ENCODE measurements at places on chromosomes 7 and 10.

GRCh38 chr10:15719049-15719898 lies 448 bp downstream of the ITGA8 start:
- DNase-seq = no peak

DNA sequence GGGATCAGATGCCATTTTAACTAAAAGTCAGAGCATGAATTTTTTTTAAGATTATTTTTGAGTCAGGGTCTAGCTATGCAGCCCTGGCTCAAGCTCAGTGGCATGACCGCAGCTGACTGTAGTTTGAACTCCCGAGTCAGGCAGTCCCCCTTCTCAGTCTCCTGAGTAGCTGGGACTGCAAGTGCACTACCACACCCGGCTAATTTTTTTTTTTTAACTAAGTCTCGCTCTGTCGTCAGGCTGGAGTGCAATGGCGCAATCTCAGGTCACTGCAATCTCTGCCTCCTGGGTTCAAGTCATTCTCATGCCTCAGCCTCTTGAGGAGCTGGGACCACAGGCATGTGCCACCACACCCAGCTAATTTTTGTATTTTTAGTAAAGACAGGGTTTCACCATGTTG lies 7.8 kb downstream of the TAS2R41 start:
- DNase-seq = no peak

GRCh38 chr10:93873420-93874115 lies 20.2 kb upstream of the SLC35G1 start:
- DNase-seq = no peak

- DNase-seq = no peak
Measured at GRCh38 chr10:86203162-86203905, 163.3 kb downstream of the GRID1 start.

DNA sequence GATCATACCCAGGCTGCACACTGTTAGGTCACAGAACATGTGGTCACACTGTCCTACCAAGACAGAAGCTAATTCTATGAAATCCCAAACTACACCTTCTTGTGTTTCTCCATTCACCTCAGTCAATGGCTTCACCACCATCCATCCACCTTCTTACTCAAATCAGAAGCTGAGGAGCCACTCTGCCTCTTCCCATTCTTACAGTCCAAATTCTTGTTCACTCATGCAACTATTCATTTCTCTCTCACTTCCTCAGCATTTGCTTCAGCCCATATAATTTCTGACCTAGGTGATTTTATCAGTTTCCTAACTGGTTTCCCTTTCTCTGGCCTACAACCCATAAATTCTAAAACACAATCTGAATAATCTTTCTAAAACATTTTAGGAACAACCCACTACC lies 229.2 kb downstream of the LRRN3 start:
- no peak for DNase-seq

DNA sequence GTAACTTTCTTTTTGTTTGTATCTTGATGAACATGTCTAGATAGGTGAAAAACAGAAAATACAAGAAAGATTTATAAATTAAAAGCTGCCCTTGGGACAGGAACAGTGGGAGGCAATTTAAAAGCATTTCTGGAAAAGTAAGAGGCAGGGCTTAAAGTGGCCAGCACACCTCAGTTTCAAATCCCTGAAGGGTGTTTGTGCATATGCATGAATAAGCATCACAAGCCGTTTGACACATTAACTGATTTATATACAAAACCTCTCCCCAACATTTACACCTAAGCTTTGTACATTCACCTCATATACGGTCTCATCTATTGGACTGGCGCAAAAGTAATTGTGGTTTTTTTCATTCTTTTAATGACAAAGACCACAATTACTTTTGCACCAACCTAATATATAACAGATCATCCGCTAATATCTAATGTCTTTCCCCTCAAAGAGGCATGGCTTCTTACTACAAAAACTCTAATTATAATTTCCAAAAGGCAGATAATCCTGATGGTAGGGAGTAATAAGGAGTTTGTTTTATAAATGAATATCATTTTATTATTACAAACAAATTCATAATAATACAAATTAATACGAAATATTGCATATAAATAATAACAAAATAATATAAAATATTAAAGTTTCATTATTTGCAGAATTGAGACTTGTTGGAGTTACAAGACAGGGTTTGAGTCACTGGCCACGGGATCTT lies 48.3 kb downstream of the LRGUK start:
- no peak for DNase-seq

DNA sequence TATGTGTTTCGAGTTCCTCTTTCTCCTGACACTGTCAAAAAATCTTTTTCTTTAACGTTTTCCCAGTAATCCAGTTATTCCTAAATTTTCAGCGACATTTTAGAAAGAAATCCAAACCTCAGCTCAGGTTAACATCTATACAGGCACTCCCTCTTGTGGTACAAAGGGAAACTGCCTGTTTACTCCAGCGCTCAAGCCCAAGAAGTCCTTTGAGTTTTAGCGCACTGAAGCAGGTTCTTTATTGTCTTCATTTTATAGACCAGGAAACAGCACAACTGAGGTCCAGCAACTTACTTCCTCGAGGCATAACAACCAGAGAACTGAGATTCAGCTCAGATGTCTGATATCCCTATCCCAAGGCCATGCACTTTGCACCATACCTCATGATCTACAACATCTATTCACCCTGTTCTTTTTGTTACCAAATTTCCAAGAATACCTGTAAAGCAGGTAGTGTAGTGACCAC lies 287.2 kb upstream of the MKLN1 start:
- DNase-seq = no peak

All from NCI-H1930 (cell line).